ENCODE measurements at places on chromosomes 1 and 21. TPM values are rescaled to one million over a fixed set of nuclear protein-coding genes. Genes with fewer than 3 reads are reported as not detected.

Gene TMEM240
- total RNA-seq, result 1.1 TPM

Gene AGL
- total RNA-seq, result 31.3 TPM

Gene TNFRSF8
- not detected for total RNA-seq

Gene SLC44A5
- 3.2 TPM for total RNA-seq

Gene COL8A2
- 0.94 TPM for total RNA-seq

Gene NGF
- total RNA-seq, result 0.17 TPM

Gene ANGPTL1
- total RNA-seq, result not detected

Gene RAB3B
- total RNA-seq, result 0.50 TPM

Gene ADAM30
- not detected for total RNA-seq

Gene CFAP107
- total RNA-seq, result not detected

DNA sequence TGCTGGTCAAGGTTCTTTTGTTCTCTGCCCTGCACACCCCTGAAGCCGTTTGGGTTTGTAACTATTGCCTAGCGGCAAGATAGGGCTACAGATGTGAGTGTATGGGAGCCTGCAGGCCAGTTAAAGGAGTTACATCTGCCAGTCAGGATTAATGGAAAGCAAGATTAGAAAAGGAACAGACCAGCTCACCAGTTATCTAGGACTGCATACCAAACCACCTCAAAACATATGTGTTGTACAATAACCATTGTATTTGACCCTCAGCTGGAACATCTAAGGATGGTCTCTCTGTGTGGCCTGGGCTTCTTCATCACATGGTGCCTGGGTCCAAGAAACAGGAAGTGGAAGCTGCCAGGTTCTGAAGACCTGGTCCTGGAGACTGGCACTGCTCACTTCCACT, 52.5 kb upstream of the FBXO28 start:
- DNase-seq, result no peak

- peak; percentile 70 for DNase-seq
Observed at GRCh38 chr1:246002725-246003441, 504.2 kb downstream of the SMYD3 start.

DNA sequence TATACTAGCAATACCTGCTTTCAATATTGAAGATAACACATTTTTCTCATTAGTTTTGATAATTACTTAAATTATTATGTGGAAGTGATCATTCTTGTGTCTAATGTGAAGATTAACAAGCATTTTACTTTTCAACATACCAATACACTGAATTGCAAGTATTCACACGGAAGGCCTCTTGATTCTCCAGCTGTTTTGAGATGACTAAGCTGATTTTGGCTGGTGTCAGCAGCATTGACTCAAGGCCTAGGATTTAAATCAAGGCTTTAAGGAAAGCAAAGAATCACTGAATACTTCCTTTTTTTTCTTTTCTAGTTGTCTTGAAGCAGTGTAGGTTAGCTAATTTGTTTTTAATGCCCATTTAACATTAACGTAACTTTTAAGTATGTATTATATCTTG, 373.7 kb downstream of the SRGAP2C start:
- DNase-seq, result peak; percentile 75

DNA sequence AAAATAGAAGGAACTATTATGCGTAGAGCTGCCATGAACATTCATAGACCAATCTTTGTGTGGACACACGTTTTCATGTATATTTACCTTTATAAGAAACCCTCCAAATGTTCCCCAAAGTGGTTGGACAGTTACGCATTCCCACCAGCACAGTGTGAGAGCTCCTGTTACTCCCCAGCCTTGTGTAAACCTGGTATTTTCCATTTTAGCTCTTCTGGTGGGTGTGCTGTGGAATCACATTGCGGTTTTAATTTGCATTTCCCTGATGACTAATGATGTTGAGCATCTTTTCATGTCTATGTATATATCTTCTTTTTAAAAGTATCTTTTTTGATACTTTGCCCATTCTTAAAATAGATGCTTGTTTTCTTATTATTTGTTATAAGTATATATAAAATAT, 3.2 kb upstream of the UBASH3A start:
- DNase-seq, result peak; percentile 57

DNA sequence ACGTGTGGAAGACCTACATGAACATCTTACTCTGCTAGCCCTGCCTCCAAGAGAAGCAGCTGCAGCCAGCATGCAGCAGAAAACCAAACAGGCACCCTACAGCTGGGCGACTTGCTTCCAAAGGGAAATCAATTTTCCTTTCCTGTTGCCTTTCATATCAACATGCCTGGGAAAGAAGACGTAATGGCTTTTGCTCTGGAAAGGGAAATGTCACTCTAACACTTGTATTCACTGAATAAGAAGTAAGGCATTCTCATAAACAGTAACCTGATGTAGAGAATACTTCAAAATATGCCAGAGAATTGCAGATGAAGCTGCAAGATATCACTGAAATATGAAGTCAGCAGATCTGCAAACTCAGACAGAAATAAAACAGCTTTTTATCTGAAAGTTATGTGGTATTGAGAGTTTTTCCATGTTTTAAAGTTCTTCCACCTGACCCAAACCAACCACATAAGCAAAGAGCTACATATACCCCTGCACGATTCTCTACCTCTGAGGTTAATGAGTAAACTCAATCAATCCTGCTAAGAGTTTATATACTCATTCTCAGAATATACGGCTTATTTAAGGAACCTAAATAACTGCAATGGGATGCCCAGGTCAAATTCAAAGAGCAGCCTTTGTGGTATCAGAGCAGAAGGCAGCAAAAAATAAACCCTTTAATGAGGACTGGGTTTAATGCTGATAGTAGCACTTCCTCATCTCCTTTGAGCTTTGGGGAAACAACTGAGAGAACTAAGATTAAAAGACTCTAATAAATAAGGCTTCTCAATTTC, 150.9 kb downstream of the RERE start:
- DNase-seq, result no peak

DNA sequence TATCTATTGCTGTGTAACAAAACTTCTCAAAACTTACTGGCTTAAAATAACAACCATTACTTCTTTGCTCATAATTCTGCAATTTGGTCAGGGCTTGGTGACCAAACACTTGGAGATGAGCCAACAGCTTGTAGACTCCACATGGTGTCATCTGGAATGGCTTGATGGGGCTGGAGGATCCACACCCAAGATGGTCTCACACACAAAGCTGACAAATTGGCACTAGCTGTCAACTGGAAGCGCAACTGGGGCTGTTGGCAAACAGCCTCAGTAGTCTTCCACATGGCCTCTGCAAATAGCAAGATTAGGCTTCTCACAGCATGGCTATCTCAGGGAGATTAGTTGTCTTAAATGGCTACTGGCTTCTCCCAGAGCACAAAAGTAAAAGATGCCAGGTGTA, 27.1 kb upstream of the MTF2 start:
- DNase-seq, result no peak

DNA sequence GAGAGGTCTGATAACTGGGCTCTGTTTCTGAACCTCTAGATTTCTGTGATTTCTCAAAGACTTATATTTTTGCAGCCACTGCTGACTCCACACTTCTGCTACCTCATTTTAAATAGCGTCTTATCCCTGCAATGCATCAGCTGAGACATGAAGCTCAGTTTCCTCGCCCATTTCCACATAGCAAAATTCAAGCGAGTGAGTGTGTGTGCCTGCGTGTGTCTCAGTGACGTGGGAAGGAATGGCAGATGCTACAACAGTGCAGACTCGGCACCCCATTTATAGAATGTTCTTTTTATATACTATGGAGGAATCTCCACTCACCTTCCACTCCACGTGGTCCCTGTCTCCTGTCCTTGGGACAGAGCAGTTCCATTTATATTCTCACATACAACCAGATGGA, 35.7 kb downstream of the ZMYND12 start:
- DNase-seq, result no peak

DNA sequence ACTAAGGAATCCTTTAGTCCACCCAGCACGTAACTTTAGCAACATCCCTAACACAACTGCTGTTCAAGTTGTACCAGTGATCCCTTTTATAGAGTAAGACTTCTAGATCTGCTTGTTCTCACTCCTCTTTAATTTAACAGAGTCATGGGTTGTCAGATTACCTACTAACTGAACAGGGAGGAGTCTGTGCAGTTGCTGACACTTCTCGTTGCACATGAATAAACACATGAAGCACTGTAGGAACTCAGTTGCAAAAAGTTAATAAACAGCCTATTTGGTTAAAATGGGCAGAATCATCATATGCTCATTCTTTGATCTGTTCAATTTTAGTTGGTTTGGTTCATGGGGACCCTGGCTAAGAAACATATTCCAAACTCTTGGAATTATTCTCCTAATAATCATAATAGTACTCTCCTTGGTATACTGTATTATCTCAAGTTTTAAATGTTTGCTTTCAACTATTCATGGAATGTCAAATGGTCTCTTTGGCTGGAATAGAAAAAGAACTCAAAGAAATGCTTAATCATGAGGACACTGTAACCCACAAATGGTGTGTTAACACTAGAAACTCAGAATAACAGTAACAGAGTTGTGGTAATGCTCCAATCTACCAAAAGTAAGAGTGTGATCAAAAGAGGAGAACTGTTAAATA, 15.6 kb downstream of the PLPPR5 start:
- no peak for DNase-seq

GRCh38 chr1:190192627-190193026, 285.0 kb downstream of the BRINP3 start:
- DNase-seq, result no peak

GRCh38 chr1:107477233-107477632, 336.4 kb downstream of the NTNG1 start:
- DNase-seq, result no peak

GRCh38 chr1:220906561-220907334, 27.5 kb downstream of the HLX start:
- DNase-seq, result peak; percentile 54

DNA sequence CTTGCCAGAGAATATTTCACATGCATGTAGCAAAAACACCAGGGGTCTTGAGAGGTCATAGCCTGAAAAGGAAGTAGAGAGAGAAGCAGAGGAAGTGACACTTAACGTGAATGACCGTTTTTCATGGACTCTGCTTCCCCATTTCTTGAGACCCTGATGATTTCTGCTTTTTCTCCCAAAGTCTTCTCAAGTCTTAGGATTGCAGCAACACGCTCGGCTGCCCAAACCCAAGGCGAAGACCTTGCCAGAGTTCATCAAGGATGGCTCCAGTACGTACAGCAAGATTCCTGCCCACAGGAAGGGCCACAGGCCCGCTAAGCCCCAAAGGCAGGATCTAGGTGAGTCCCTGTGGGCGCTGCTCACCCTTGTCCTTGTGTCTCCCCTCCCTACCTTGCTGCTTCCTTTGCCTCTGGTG, 12.8 kb downstream of the THEMIS2 start:
- DNase-seq, result no peak

- DNase-seq, result no peak
Observed at GRCh38 chr1:55547405-55547804, 332.2 kb upstream of the USP24 start.

DNA sequence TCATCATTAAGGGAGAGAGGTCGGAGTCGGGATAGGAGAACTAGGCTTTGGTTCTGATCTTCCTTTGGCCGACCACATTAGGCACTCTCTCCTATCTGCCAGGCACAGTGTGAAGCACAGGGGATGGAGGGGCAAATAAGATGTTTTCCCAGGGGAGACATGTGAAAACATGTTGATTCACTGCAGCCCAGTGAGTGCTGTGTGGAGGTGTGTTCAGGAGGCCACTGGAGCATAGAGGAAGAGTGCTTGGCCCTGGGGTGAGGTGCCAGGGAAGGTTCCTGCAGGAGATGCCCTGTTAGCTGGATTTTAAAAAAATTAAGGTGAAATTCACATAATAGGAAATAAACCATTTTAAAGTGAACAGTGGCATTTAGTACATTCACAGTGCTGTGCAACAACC, 3.7 kb downstream of the VANGL2 start:
- DNase-seq, result no peak

DNA sequence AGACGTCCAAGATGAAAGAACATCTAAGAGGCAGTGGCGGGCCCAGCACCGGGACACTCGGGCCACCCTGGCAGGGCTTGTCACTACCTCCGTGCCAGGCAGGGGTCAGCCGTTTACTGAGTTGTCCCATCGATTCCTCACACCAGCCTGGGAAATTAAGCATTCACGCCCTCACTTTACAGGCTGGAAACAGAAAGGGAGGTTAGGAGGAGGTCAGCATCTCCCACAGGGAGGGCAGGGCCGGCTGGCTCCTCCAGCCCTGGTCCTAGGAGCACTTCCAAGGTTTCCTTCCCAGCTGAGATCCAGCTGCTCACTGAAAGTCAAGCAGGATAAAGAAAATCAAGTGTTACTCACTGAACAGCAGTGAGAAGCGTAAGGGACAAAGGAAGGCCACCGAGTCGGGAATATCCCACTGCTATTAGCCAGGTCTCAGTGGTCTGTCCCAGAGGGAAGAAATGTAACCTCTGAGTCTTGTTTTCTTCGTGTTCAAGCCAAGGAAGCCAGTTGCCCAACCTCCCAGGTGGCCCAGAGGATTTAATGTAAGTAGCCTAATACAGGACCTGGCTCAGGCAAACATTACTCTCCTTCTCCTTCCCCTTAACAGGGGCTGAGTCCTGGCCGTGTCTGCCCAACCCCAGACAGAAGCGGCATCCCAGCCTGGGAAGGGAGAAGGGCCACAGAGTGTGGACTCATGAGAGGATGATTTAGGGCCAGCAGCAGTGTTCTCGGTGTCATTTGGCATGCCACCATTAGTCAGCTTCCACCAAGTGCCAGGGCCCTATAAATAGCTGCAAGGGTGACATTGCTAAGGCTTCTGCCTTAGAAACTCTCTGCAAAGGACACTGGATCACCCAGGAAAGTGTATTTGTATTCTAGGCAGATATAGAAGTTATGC, 203.1 kb upstream of the GALNT2 start:
- DNase-seq, result no peak

GRCh38 chr1:111857194-111857651, 101.5 kb downstream of the DDX20 start:
- DNase-seq, result no peak

DNA sequence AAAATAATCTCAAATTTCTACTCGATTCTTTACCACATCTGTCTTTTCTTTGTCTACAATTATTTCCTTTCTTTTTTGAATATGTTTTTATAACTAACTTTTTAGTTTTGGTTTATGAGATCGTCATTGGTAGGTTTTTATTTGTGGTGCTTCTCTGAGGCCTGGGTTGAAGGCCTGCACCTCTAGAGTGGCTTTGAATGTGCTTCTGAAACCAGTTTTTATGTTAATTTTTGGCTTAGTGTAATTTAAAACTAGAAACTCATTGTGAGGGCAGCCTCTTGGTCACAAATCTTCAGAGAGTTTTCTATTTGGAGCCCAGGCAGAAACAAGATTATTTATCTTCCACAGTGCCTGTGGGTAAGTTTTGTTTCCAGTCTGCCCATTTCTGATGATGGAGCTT, 187.0 kb downstream of the GPATCH2 start:
- DNase-seq, result no peak

- DNase-seq, result no peak
Observed at GRCh38 chr1:68565923-68566322, 69.0 kb upstream of the DEPDC1 start.

GRCh38 chr1:54358503-54359168, 47.6 kb downstream of the SSBP3 start:
- no peak for DNase-seq

- DNase-seq, result no peak
Observed at GRCh38 chr21:34223376-34223775, 140.4 kb upstream of the KCNE2 start.

GRCh38 chr1:184906761-184907160, 67.5 kb downstream of the NIBAN1 start:
- no peak for DNase-seq

GRCh38 chr1:32014199-32014947, 705 bp downstream of the KHDRBS1 start:
- peak; percentile 48 for DNase-seq

- DNase-seq, result no peak
Observed at GRCh38 chr1:205124726-205125125, 2.9 kb upstream of the RBBP5 start.
